H1 (cell line): ENCODE measurements at places on chromosomes 7 and 10.

DNA sequence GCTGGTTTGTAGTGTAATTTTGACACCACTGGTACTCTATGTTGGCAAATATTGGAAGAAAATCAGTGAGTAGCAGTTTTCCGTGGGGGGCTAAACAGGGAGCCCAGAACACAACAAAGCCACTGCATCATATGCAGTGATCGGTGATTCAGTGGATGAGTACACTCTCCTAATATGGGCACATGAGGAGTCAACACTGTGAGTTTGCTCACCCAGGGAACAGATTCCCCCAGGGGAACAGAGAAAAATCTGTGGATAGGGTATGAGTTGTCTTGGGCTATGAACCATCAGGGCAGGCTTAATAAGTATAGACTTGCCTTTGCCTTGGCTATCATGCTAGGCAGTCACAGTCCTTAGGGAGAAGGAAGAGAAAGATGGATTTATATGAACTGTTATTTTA lies 227.7 kb upstream of the SEMA3E start:
- DNase-seq, result no peak

GRCh38 chr10:113552701-113553100 lies at the start of gene HABP2:
Gene HABP2 (plus strand): TSS chr10:113553053. CDS start chr10:113553122, 69 bp downstream.
- no peak for DNase-seq

DNA sequence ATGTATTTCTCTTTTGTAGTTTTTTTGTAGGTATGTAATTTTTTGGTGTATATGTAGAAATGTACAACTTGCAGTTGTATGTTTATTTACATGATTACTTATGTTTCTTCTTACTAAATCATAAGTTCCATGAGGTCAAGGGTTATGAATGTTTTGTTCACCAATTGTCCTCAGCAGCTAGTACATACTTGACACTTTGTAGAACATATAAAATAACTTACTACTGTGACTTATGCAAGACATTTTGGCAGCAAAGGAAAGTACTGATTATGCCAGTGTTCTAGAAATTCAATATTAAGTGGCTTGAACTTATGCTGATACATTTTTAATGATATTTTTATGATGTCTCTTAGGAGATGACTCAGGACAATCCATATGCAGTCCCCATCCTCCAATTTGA lies 209.6 kb downstream of the DKK1 start:
- DNase-seq, result no peak

DNA sequence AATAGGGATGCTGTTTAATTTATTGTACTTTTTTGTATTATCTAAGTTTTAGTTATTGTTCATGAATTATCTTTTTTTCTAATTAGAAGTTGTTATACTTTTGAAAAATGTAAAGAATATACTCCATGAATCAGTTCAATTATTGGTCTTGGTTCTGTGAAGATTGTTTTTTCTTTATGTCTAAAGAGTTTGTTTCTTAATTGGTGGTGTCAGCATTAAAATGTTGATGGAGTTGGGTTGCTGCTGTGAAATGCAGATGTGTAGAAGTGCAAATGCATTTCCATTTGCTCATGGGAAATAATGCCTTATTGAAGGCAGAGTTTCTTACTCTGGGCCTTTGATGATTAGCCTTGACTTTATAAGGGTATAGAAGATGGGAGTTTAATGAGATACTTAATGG lies 11.9 kb downstream of the NRG3 start:
- DNase-seq, result no peak

DNA sequence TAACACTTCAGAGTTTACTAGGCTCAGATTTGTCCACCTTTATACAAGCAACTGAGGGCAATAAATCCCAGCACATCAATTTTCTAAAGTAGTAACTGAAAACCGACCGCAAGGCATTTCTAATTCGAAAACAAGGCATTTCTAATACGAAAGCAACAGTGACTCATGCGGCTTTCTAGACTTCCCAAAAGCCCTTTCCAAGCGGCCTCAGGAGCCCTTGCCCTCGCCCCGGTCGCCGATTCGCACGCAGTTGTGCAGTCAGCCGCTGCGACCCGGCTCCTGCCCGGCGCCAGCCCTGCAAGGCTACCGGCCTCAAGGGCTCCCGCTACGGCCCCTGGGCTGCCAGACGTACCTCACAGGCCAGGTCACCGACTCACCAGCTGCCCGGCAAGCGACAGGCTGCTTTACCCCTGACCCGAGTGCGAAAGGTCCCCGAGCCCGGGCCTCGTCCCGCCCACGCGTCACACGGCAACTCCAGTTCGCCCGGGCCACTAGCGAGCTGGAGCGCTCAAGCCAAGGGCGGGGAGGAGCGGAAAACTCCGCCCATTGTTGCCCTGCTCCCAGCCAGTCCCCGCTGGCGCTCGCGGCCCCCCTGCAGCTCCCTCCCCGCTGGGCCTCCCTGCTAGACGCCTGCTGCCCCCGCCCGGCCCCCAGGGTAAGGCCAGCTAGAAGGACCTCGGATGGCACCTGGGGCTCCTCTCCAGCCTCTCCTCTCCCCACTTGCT lies 7.3 kb downstream of the NCOA4 start:
- DNase-seq, result peak; percentile 88

DNA sequence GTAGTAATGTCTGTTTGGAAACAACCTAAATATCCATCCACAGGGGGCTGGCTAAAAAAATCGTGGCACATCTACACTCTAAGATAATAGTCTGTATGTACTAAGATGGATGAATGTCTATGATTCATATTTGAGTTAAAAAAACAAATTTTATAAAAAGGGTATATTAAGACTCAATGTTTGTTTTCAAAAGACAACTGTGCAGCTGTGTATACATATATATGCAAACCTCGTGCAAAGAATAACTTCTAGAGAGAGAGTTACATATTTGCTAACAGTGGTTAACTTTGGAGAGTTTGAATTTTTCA lies 323.5 kb downstream of the PLXNA4 start:
- no peak for DNase-seq

- DNase-seq, result no peak
These were observed 59.3 kb upstream of the TRIM8 start for GRCh38 chr10:102585026-102585425.

DNA sequence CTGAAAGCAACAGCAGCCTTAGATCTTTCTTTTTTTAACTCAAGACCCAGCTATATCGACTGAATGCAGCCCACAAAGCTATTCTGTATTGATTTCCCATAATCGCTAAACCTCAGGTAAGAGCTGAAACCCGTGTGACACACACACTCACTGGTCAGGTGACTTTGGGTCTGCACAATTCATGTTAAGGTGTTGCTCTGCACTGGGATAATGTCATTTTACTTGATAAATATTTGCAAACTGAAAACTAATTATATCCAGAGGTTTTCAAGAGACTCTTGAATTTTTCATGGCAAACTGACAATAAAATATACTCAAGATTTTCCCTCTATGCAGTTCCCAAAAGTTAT lies 33.1 kb downstream of the SCRN1 start:
- DNase-seq, result no peak

- DNase-seq, result no peak
These were observed 214.8 kb upstream of the ADO start for GRCh38 chr10:62589689-62590088.

GRCh38 chr10:24376731-24377130 lies 167.8 kb downstream of the KIAA1217 start:
- DNase-seq, result no peak

- DNase-seq, result no peak
These were observed 61.6 kb upstream of the ADRA2A start for GRCh38 chr10:111015181-111015580.

- no peak for DNase-seq
These were observed 169.2 kb downstream of the NOC3L start for GRCh38 chr10:94193466-94193924.

GRCh38 chr7:14598978-14599377 lies 303.6 kb downstream of the DGKB start:
- DNase-seq, result no peak

DNA sequence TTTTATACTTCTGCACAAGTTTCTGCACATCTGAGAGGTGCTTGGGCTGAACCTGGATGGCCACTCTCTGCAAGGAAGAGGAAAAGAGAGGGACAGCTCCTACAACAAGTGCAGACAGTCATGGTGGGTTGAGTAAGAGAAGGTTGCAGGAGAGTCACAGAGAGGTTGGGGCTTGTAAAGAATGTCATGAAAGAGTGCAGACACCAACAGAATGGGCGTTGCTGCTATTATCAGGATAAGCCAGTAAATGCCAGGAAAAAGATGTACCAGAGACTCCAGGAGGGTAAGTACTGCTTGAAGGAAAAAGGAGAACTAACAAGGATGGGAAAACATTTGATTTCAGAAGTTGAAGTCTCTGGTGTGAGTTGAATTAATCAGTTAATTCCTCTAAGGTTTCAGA lies 77.8 kb upstream of the NRP1 start:
- no peak for DNase-seq

DNA sequence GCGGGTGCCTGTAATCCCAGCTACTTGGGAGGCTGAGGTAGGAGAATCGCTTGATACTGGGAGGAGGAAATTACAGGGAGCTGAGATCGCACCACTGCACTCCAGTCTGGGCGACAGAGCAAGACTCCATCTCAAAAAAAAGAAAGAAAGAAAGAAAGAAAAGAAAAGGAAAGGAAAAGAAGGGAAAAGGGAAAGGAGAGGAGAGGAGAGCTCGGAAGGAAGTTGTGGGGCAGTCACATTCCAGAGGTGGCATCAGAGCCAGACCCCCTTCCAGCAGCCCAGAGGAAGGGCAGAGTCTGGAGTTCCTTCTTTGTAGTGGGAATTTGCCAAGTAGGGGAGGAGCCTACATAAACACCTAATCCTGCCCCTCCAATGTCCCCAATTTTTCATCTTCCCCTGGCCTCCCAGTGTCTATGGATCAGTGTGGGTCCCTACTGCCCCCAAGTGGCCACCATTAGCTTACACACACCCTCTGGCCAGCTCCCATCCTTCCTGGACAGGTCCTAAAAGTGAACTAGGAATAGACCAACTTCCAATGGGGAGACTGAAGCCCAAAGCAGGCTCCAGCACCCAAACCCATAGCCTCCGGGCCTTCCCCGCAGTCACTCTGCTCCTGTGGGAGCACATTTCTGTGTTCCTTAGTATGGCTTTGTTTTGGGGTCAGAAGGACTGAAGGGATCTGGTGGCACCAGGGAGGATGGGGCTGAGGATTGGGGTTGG lies 39.6 kb upstream of the HSPB1 start:
- DNase-seq, result peak; percentile 83

GRCh38 chr10:28975891-28976531 lies 298.7 kb downstream of the BAMBI start:
- no peak for DNase-seq

- peak; percentile 52 for DNase-seq
These were observed 2.3 kb downstream of the HOXA10 start for GRCh38 chr7:27171637-27172314.
